ENCODE measurements at places on chromosomes 7 and 10. TPM values are rescaled to one million over a fixed set of nuclear protein-coding genes. Genes with fewer than 3 reads are reported as not detected.

Gene TRIM56
- 60.0 TPM for total RNA-seq

Gene COL28A1
- not detected for total RNA-seq

Gene DLG5
- total RNA-seq: 7.6 TPM

Gene ACTR3C
- 11.7 TPM for total RNA-seq

Gene GCK
- 0.25 TPM for total RNA-seq

Gene OPALIN
- total RNA-seq: not detected

Gene PTER
- total RNA-seq: 15.4 TPM

Gene GATA3
- 163 TPM for total RNA-seq

Gene KMT2E
- 93.4 TPM for total RNA-seq

Gene PILRA
- 11.5 TPM for total RNA-seq

Gene SEMA3A
- 0.59 TPM for total RNA-seq

Gene TMEM196
- not detected for total RNA-seq

Gene PNLIPRP1
- total RNA-seq: not detected
